AML-193 (cell line): ENCODE measurements at places on chromosomes 6 and 20.

- DNase-seq = no peak
Measured at GRCh38 chr6:7707787-7708186, 18.1 kb upstream of the BMP6 start.

GRCh38 chr6:158039571-158040050 is 57.9 kb downstream of the SYNJ2 start:
- no peak for DNase-seq

GRCh38 chr20:34559311-34560140 is 1.0 kb downstream of the MAP1LC3A start:
- DNase-seq = no peak

GRCh38 chr20:44284032-44284431 is 27.0 kb downstream of the FITM2 start:
- no peak for DNase-seq

DNA sequence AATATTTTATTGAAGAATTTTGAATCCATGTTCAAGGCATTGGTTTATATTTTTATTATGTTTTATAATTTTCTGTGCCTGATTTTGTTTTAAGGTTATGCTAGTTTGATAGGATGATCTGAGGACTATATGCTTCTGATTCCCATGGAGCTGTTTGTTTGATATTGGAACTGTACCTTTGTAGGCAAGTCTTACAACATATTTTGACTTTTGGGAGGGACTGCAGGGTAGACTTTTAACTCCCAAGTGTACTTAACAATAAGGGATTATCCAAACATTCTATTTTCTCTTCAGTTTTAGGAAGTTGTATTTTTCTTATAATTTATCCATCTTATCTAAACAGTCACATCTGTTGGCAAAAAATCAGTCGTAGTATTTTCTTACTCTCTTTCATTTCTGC is 82.6 kb downstream of the HIVEP1 start:
- no peak for DNase-seq

DNA sequence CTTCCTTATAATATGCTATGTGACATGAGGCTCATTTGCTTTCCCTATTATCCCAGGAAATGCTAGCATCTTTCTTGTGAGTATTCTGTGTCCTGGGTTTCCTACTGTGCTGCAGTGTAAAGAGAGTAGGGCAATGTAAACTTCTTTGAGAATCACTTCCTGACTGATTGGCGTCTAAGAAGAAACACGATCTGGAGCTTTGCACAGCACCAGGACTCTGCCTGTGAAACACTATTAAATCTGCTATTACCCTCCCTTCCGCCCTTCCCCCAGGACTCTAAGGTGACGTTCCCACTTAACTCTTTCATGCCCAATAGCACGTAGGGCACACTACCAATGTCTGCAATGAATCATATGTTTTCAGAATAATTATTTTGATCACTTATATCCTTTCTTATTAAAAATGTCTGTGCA is 607.3 kb upstream of the CITED2 start:
- DNase-seq = no peak

GRCh38 chr6:153117986-153118879 is 12.8 kb downstream of the RGS17 start:
- DNase-seq = peak; percentile 29

DNA sequence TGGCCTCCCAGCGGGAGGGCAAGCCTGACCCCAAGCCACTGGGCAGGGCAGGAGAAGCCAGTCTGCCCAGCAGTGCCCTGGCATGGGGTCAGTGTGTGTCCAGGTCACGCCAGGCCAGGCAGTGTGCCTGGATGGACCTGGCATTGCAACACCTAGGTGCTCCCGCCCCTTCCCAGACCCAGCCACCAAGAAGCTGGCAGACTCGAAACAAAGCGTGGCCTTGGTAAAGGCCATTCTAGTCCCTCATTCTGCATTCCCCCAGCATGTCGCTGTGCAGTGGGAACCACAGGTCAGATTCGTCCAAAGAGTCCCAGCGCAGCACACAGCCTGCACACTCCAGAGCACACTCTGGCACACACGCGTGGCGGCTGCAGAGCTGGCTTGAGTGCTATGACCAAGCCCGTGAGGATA is 19.3 kb upstream of the APMAP start:
- no peak for DNase-seq

- DNase-seq = peak; percentile 20
Measured at GRCh38 chr6:99790679-99791078, 184.0 kb downstream of the PRDM13 start.

DNA sequence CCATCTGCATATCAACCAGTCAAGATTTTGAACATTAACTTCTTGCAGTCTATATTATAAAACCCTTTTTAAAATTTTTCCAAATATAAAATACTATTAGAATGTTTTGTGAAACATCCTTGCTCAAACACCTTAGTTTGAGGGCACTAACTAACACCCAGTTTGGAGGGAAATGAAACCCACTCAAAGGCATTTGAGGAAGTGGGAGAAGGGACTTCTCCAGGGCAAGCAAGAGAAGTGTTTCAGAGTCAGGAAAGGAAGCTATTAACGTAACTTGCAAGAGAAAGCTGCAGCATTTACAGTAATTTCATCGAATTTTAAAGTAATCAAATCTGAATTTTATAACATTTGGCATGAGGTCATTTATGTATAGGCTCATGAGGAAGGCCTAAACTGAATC is 21.3 kb downstream of the MTFR2 start:
- no peak for DNase-seq

DNA sequence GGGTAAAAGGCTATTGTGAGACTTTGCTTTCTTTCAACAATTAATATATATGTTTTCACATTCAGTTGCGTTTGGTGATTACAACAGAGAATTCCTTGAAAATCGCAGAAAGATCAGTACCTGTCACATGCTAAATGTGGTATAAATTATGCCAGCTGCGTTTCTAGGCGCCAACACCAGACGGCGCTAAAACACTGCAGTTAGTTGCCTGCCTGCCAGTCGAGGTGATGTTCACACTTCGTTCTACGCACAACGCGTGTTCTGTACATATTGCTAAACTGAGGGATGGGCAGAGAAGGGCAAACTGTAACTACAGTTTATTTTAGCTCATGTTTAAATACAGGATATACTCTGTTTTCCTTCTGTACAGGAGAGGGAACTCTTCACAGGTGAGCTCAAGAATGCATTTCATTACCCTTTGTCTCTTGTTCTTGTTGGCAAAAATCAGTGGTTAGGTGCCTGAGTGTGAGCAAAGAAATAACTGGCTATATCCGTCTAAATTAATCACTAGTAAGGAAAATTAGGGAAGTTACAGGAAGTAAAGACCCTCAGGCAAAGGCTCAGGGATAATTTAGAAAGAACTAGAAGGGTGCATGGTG is 100.1 kb upstream of the RGS17 start:
- peak; percentile 39 for DNase-seq
